ENCODE measurements at places on chromosomes 12 and 14. TPM values are rescaled to one million over a fixed set of nuclear protein-coding genes. Genes with fewer than 3 reads are reported as not detected.

MFAP5 gene
- total RNA-seq: not detected

CFAP251 gene
- total RNA-seq: 3.2 TPM

LAG3 gene
- 0.40 TPM for total RNA-seq

PTPN6 gene
- total RNA-seq: 22.5 TPM

ZFYVE21 gene
- 50.1 TPM for total RNA-seq

FAM181A gene
- total RNA-seq: not detected

SLC6A13 gene
- not detected for total RNA-seq

PTPRO gene
- total RNA-seq: not detected

TAS2R7 gene
- not detected for total RNA-seq

GALNT9 gene
- not detected for total RNA-seq

CLEC4C gene
- total RNA-seq: not detected

MYH6 gene
- not detected for total RNA-seq

FAIM2 gene
- not detected for total RNA-seq

TAS2R50 gene
- total RNA-seq: 0.29 TPM

SLC10A1 gene
- total RNA-seq: not detected

PRB2 gene
- total RNA-seq: not detected

PAH gene
- not detected for total RNA-seq

TGFB3 gene
- total RNA-seq: 10.2 TPM

REP15 gene
- 1.6 TPM for total RNA-seq

RND1 gene
- total RNA-seq: 7.6 TPM

CCNB1IP1 gene
- 35.0 TPM for total RNA-seq

MSRB3 gene
- 4.5 TPM for total RNA-seq

DBX2 gene
- not detected for total RNA-seq

IL23A gene
- 17.5 TPM for total RNA-seq

DMAC2L gene
- total RNA-seq: 18.1 TPM

EML5 gene
- total RNA-seq: 0.66 TPM

NID2 gene
- 2.5 TPM for total RNA-seq

DUSP6 gene
- 244 TPM for total RNA-seq

CLEC4A gene
- total RNA-seq: not detected

MAP1LC3B2 gene
- not detected for total RNA-seq

KRT75 gene
- total RNA-seq: 38.5 TPM

TBPL2 gene
- total RNA-seq: not detected
